HT1080 (cell line): ENCODE measurements at places on chromosomes 11 and 22. TPM values are rescaled to one million over a fixed set of nuclear protein-coding genes. Genes with fewer than 3 reads are reported as not detected.

GRCh38 chr11:83115551-83115950 is 41.4 kb upstream of the PCF11 start:
- no peak for DNase-seq

DNA sequence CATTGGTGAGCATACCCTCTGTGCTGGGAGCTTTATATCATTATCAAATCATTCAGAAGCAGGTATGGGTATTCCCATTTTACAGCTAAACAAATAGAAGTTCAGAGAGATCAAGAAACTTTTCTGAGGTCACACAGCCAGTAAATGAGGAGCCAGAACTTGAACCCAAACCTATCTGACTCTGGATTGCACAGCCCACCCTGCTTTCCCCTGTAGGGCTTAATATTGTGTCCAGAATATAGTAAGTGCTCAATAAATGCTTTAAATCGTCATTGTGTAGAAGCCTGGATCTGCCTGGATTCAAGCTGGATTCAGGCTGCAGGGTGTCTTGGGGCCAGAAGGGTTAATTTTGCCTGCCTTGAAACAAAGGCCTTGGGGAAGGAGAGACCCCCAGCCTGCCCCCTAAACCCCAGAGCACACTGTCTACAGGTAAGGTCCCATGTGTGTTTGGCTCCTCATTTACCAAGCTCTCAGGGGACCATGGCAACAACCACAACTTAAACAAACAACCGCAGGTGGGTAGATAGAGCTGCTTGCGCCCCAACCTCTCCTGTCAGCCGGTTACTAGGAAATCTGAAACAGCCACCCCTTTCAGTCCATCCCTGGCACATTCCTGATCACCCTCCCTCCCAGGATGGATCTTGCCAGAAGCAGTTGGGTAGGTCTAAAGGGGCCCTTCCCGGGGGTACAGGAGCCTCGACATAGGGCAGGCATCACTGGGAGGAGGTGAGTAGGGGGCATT is 3.0 kb upstream of the SEC14L3 start:
- DNase-seq: no peak

The ANKK1 gene
- not detected in 2 replicates for total RNA-seq

DNA sequence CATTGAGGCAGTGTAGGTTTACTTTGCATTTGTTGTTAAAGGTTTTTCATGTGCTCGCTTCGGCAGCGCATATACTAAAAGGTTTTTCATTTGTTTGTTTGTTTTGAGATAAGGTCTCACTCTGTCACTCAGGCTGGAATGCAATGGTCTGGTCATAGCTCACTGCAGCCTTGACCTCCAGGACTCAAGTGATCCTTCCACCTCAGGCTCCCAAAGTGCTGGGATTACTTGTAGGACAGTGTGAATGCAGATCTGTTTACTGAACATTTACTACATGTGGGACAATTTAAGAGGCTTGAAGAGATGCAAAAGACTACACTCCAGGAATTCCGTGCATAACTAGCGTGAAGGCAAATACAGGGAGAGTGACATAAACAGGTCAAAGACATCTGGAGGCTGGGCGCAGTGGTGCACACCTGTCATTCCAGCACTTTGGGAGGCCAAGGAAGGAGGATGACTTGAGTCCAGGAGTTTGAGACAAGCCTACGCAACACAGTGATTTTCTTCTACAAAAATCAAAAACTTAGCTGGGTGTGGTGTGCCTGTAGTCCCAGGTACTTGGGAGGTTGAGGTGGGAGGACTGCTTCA is 34.1 kb downstream of the YPEL1 start:
- no peak for DNase-seq

DNA sequence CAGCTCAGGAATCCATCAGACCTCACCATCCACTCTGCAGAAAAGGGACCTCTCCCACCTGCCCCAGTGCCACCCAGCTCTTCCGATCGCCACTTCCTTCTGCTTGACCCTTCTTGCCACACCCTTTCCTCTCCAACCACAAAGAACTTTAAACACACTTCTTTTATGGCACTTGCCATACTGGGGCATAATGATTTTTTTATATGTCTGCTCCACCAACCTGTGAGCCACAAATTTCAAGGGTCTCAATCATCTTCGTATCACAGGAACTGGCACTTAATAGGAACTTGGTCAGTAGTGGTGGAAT is 11.7 kb upstream of the MYH9 start:
- peak; percentile 43 for DNase-seq

GRCh38 chr22:19687561-19688300 is 26.6 kb upstream of the SEPTIN5 start:
- no peak for DNase-seq

The ARHGEF17 gene
- total RNA-seq: 8.2 and 8.8 TPM in 2 replicates
